ENCODE measurements at places on chromosomes 3 and 15.

GRCh38 chr15:39283531-39283930 lies 297.3 kb upstream of the THBS1 start:
- DNase-seq: no peak

GRCh38 chr3:41216993-41217392 lies 17.7 kb downstream of the CTNNB1 start:
- no peak for DNase-seq

- DNase-seq: no peak
These were observed 57.5 kb downstream of the RBMS3 start for GRCh38 chr3:29338377-29338776.

GRCh38 chr3:132785292-132785691 lies 63.1 kb upstream of the NPHP3 start:
- DNase-seq: no peak

- no peak for DNase-seq
These were observed 4.4 kb upstream of the BAHD1 start for GRCh38 chr15:40436116-40436891.

GRCh38 chr3:36941162-36941561 lies 3.7 kb downstream of the TRANK1 start:
- DNase-seq: peak; percentile 50

GRCh38 chr3:88810455-88810854 lies 297.0 kb upstream of the EPHA3 start:
- DNase-seq: no peak

DNA sequence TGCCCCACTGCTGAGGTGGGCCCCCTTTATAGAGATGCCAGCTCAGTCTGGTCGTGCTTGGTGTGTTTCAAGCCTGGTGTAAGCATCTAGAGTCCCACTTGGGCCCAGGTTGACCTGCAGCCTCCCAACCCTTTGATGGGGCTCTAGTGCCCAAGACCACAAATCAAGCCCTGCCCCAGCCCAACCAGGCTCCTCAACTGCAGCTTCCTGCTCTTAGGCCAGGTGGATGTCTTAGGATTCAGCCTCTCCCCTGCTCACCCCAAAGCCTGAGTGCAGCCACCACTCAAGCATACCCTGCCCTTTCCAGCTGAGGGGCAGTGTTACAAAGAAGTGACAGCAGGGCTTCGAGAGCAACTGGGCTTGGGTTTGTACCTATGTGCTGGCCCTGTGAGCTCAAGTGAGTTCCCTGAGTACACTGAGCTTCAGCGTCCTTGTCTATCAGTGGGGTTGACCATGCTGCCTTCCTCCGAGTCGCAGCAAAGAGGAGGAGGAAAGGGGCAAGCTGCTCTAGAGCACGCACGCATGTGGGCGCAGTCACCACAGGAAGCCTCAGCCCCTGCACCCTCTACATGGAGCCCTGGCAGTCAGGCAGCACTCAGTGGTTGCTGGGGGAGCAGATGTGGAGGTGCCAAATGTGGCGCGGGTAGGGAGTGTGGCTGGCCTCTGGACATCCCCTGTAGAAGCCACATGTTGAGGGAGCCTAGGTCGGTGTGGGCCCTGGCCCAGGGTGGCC lies 120.7 kb downstream of the EEFSEC start:
- no peak for DNase-seq

- DNase-seq: peak; percentile 94
These were observed 51.6 kb upstream of the LCTL start for GRCh38 chr15:66617137-66618090.

DNA sequence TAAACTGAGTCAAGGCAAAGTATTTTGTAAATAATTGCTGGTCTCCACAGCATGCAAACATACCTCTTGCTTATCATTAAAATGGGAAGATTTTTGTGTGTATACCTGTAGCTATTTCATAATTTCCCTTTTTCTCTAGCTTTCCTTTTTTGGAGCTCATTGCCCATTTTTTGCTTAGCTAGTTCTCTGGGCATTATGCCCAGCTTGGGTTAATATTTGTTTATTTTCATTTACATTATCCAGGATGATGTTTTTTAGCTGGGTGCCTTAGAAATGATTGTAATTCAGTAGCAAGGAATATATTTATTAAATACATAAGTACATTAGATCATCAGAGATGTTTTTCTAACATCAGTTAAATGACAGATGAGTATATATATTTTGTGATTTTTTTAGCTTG lies 1271.7 kb upstream of the GBE1 start:
- DNase-seq: no peak

DNA sequence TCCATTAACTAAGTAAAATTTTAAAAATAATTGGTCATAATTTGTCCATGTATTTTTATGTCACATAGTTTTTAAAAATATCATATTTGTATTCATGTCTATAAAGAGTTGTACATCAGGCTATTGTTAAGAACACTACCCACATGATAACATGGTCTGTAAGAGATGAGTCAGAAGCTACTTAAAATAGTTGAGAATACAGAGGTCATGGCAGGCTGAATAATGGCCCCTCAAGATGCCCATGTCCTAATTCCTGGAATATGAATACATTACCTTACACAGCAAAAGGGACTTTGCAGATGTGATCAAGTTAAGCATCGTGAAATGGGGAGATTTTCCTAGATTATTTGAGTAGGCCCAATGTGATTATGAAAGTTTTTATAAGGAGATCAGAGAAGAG lies 782.9 kb upstream of the GOLIM4 start:
- DNase-seq: no peak

GRCh38 chr3:14783480-14784086 lies 35.2 kb upstream of the FGD5 start:
- DNase-seq: no peak

DNA sequence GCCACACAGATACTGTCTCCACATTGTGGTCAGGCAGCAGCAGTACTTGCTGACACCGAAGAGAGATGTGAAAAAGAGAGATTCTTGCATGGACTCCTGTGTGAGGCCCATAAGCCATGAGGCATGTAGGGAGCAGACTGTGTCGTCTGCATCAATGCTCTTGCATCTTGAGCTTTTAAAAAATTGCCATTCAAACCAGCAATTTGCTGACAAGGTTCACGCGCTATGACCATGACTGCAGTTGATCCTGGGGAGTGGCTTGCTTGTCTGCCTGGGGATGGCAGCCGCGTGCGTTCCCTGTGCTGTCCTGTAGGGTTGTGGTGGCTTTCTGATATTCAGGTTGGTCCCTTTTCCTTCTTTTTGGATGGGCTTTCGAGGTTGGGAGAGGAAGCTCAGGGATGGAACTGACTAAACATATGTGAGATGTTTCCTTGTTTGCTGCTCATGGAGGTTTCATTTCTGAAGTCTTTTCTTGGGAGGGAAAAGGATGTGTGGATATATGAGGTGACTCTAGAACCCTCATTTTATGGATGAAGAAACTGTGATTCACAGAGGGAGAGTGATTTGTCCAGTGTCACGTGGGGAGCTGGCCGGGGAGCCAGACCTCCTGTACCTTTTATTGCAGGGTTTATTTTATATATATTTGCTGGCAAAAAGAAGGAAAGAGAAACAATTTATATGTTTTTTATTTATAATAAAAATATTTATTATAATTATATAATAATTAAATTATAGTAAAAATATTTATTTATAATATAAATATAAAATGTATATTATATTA lies 48.6 kb downstream of the LPP start:
- peak; percentile 54 for DNase-seq

DNA sequence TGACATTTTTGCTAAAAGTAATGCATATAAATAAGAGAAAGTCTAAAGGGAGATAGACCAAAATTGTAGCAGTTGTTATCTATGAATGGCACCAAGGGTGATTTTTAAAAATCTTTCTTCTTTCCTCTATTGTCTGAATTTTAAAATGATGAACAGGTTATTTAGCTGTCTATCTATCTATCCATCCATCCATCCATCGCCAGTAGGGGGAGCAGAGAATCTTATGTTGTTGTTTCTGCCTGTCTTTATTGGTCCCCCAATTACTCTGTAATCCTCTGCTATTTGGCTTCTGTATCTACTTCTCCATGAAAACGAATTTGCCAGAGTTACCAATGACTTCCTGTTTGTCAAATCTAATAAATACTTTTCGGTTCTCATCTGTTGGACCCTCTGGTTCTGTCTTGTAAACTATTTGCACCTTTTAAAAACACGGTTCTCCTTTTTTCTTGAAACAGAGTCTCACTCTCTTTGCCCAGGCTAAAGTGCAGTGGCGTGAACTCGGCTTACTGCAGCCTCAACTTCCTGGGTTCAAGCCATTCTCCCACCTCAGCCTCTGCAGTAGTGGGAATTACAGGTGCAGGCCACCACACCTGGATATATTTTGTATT lies 86.0 kb downstream of the ECT2 start:
- no peak for DNase-seq

DNA sequence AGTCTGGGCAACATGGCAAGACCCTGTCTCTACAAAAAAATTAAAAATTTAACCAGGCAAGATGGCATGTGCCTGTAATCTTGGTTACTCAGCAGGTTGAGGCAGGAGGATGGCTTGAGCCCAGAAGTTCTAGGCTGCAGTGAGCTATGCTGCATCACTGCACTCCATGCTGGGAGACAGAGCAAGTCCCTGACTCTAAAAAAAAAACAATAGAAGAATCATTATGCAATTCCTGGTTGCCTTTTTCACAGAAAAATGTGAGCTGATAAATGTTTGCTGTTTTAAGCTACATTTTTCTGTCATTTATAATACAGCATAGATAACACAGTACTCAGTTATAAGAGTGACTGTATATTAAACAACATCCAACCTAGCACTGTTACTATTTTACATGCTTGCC lies 148.8 kb downstream of the SCAPER start:
- no peak for DNase-seq

DNA sequence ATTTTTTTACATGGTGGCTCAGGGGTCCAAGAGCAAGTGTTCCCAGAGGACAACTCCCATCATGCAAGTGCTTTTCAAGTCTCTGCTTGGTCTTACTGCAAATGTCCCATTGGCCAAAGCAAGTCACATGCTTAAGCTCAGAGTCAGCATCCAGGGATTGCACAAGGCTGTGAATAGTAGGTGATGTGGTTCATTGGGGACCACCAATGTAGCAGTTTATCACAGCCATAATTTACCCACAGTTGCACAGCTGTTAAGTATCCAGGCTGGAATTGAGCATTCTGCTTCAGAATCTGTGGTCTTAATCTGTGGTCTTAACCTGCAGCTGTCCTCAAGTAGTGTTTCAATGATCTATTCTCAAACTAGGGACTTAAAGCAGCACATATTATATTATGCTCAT lies 71.4 kb upstream of the PLCL2 start:
- no peak for DNase-seq

DNA sequence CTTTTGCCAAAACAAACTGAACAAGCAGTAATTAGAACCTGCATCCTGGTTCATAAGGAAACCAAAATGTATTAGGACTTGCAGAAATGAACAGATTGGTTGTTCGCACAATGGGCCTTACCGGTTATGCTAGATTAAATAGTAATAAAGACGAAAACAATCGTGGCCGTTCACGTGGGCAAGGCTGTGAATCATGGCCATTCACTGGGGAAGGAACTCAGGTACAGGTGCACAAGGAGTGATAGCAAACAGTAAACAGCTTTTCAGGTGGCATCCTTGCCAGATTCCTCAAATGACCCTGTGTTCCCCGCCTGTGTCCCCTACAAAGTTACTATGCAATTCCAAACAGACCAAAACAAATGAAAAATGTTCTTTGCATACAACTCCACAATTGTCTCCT lies 8.2 kb downstream of the LRIG1 start:
- DNase-seq: no peak

DNA sequence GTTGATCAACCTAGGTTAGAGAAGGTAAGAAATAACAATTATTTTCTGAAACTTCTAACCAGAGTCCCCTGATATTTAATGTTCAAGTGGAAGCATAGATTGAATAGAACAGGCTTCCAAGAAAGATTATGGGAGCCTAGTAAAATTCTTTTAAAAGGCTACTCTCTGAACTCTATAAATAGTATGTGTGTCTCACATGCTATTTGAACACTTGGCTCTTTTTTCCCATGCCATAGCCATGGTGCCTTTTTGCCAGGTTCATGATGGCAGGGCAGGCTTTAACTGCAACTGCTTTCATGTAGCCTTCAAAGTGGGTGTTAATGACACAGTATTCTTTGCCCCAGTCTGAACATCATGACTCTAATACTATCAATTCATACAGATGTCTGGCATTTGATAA lies 22.9 kb upstream of the STRIT1 start:
- no peak for DNase-seq

GRCh38 chr3:13231781-13232666 lies 158.8 kb upstream of the IQSEC1 start:
- no peak for DNase-seq

DNA sequence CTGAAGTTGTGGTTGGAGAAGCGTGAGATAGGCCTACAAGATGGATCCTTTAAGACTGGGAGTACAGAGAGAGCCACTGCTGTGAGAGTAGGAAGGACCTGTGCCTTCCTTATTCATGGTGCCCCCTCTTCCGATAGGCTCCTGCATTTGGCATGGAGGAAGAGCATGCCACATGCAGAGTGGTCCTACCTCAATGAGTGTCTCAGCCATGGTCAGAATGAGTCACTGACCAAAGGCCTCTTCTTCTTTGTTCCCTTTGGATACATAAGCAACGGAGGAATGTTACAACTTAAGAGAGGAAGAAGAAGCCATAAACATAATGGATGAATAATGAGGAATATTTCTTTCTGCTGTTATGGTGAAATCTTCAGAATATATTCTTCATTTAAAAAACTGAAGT lies 681.2 kb upstream of the GRM7 start:
- DNase-seq: no peak

GRCh38 chr3:72144773-72145505 lies 360.0 kb upstream of the PROK2 start:
- DNase-seq: no peak

DNA sequence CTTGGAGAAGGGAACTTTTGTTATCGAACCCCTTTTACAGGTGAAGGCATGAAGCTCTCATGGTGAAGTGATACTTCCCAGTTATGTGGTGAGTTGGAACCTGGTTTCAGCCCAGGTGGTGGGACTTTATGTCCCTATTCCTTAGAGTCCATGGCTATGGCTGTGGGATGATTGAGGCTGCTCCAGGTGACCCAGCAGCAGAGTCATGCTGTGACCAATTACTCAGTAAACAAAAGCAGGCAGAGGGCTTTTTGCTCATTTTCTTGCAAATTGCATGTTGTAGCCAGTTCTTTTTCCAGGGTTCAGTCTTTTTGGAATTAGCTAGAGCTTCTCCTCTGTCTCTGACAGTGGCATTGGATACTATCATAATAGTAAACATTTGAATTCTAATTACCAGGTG lies 70.7 kb downstream of the CACNA2D3 start:
- DNase-seq: no peak

DNA sequence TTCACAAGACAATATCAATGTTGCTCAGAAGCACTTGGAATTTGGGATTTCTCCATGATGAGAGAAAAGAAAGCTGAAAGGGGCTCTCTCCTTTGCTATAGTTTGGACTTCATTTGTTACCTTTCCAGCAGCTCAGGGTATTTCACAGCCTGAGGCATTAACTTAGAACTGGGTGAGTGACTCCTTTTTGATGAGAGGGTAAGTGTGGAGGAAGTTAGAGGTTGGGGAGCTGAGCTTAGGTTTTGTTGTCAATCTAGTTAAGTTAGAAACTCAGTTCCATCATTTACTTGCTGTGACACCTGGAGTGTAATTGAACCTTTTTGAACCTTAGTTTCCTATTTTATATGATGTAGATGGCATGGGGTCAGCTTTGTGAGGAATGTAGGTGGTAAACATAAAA lies 359.1 kb downstream of the PDCD6IP start:
- DNase-seq: no peak

GRCh38 chr15:28994831-28995596 lies 109.2 kb downstream of the APBA2 start:
- no peak for DNase-seq
